GOT3 (cell line): ENCODE measurements at places on chromosomes 7 and 10.
A peak's percentile ranks its signal among the peaks of the same experiment; 100 is the strongest.

DNA sequence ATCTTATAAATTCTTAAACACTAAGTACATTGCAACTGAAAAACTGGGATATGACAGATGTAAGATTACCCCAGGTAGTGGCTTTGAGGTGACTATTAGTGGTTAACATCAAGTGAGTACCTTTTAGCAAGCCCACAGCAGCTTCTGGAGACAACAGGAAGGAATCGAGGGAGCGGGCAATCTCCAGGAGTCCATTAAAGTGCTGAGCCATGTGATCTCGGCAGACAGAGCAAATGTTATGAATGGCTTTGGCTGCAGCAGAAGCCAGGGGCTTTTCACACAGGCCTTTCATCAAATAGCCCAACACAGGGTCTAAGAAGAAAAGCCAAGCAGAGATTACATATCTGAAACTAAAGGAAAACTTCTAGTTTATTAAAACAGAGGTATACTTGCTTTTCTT, 48.9 kb downstream of the IRF5 start:
- no peak for DNase-seq

DNA sequence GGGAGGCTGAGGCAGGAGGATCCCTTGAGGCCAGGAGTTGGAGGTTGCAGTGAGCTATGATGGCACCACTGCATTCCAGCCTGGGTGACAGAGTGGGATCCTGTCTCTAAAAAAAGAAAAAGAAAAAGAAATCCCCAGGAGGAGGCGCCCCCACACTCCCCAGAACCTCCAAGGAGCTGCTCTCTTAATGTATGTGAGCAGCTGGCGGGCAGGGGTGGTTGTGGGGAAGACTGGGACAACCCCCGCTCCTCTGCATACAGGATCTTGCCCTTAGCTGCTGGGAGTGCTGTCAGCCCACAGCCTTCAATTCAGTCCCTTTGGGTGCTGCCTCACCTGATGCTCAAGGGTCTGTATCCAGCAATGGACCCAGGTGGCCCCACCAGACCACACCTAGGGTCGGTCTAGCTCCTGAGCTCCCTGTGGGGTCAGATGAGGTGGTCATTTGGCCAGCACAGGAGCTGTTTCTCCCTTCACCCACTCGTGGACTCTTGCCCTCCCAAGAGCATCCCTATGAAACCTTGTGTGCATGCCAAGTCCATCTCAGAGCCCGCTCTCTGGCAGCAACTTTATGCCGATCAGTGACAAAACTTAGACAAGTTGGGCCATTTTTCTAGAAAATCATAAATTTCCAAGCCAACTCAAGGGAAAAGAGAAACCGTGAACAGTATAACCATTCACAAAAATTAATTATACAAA, 97.5 kb downstream of the CREM start:
- DNase-seq = no peak

DNA sequence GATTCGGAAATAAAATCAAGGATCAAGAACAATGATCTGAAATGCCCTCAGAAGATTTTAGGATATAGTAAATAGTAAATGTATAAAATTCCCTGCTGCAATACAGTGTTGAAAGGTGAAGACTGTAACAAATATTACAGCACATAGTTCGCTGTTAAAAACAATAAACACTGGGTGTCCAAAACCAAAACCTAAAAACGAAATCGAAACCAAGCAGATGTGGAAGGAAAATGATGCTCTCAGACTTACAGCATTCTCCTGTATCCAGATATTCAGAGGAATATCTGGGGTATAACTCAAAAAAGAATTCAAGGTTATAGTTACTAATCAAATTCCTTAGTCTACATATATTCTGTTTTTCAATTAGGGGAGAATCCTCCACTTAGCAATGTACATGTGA, 708.1 kb upstream of the PCDH15 start:
- no peak for DNase-seq

- no peak for DNase-seq
These were observed 679 bp downstream of the ARF5 start for GRCh38 chr7:127588697-127589482.

- DNase-seq = no peak
These were observed 7.5 kb upstream of the EBF3 start for GRCh38 chr10:129971381-129972144.

DNA sequence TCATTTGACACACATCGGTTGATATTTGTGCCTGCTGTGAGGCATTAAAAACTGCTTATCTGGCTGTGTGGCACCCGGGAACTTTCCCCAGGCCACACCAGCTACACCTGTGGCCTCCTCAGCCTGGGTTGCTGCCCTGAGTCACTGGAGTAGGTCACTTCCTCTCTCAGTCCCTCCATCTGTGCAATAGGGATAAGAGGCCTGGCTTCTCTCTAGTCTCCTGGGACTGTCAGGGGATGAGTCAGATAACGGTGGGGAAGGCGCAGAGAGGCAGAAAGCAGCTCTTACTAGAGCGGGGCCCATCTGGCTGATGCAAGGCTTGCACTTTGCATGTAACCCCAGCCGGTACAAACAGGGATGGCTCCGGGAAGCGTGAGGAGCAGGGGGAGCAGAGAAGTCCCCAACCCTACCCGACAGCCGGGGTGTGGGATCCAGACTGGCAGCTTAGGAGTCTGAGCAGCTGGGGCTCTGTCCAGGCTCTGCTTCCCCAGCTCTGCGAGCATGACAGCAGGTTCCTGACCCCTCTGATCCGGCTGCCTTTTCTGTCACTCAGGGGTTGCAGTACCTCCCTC, 34.0 kb downstream of the DNAJB12 start:
- peak; percentile 83 for DNase-seq

- no peak for DNase-seq
These were observed 64.7 kb downstream of the KAT6B start for GRCh38 chr10:74891053-74891452.

DNA sequence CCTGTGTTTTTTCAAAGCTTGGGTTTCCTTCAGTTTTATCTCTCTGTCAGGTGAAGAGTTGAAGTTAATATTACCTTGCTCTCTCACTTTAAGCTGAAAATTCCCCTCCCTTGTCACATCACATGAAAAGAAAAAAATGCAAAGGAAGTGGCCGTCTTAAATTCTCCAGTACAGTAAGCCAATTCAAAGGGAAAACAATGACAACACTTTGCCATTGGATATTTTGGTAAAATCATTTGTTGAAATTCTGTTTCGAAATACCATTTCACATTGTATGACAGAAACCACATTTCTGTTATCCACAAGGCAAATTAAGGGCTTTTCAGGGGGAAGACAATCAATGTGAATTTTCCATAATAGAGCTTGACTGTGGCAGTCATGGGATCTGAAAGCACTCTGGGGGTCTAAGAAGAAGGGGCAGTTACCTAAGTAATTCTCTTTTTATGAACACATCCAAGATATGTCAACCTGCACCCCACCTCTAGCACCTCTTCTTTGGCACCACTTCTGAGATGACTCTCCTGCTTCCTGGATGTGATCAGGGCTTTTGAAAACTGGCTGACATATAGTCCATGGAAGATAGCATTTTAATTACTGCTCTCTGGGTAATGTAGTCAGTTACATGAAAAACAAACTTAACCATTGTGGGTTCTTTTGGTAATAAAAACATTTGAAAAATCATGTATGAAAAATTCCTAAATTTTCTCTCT, 63.8 kb downstream of the ENTPD1 start:
- no peak for DNase-seq

- no peak for DNase-seq
These were observed at the start of gene HMX3 for GRCh38 chr10:123135415-123136141. HMX3 (plus strand) TSS chr10:123135970; CDS start chr10:123136051, 81 bp downstream.

DNA sequence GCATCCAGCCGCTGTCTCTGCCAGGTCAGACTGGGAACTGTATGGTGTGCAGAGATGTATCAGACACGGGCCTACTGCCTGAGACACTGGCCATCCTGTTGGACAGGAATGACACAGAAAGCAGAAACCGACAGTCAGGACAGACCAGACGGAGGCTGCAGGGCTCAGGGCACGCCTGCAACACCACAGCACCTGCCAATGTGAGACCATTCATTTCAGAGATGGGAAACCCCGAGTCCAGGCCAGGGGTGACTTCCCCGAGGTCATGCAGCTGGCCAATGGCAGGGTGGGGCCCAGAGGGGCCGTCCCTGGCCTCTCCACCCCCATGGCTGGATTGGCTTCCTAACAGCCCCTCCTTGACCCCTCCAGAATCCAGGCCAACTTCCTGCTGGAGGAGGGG, 34.7 kb downstream of the GRID1 start:
- no peak for DNase-seq

- no peak for DNase-seq
These were observed 42.0 kb upstream of the BRAF start for GRCh38 chr7:140966561-140967233.

DNA sequence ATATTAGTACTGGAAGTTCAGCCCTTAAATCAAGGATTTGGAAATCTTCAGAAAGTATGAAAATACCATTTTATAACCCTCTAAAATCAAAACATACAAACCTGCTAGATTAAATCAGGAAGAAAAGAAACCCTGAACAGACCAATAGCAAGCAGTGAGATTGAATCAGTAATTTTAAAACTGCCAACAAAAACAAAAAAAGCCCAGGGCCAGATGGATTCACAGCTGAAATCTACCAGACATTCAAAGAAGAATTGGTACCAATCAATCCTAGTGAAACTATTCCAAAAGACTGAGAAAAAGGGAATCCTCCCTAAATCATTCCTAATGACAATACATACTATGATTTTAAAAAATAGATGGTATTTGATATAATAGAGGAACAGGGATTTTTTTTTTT, 70.1 kb downstream of the MCU start:
- no peak for DNase-seq

GRCh38 chr7:24283897-24284698, at the start of gene NPY:
NPY (plus strand) TSS chr7:24284190; CDS start chr7:24285241, 1,051 bp downstream.
- no peak for DNase-seq

GRCh38 chr7:158849768-158850544, 6.4 kb upstream of the DYNC2I1 start:
- no peak for DNase-seq

- DNase-seq = no peak
These were observed 84.5 kb downstream of the TACC2 start for GRCh38 chr10:122073508-122073907.

DNA sequence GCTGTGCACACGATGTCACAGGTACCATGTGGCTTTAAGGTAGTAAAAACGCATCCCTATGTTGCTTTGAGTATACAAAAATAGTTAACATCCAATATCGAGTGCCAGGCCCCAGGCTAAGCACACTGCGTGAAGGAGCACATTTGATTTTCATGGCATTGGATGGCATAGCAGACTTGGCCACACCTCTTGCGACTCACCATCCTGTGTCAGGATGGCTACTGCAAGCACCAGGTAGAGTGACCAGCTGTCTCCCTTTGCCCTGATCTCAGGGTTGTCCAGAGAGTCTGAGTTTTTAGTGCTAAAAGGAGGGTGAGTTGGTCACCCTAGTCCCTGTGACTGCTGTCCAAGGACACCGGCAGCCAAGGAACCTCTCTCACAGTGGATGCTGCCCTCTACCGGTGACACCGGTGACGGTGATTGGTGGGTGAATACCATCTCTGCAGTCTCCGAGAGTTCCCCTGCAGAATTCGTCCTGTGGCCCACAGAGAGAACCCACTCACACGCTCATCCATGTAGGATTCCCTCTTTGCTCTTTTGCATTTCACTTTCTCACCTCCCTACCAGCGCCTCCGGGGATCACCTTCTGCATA, 76.1 kb downstream of the BICC1 start:
- DNase-seq = no peak
